D721Med (cell line): ENCODE measurements at places on chromosomes 11 and 22.

- no peak for DNase-seq
These were observed at the start of gene HSPA8 for GRCh38 chr11:123061403-123062157. Gene HSPA8, minus strand, starts transcription at chr11:123062136. Its CDS starts 812 bp downstream, at chr11:123061324.

- DNase-seq, result no peak
These were observed 2.3 kb upstream of the HMOX1 start for GRCh38 chr22:35378621-35379020.

GRCh38 chr11:8186429-8186828 lies 17.6 kb upstream of the RIC3 start:
- DNase-seq, result no peak

DNA sequence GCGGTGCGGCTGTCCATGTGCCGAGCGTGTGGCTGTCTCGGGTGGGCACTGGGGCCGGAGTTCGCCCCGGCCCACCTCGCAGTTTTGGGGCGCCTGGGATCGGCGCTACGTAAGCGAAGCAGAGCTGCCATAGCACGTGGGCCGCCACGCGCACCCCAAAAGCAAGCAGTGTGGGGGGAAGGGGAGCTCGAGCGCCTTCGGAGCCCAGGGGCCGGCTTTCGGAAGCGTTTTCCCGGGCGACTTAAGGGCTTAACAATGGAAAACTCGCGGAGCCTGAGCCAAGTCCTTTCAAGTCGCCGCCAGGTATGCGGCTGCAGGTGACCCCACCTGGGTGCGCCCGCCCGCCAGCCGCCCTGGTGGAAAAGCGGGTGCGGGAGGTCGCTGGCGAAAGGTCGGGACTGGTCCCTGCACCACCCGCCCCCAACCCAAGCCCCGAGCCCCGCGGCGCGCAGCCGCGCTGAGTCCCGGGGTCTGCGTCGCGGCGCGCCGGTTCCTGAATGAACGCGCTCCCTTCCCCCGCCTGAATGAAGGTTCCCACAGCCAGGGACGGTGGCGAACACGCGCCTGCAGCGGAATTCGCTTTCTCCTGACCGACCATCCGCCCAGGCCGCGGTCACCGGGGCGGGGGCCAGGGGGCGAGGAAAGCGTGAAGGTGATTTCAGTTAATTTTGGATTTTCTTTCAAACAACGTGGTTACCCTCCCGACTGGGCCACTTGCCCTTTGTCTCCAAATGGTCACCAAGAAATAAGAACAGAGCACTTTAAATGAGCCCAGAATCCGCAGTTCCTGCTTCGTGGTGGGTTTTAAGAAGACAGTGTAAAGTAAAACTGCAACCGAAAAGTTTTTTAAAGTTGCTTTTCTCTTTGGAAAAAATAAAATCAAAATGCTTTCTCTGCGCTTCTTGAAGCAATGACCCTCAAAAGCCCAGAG lies 2.8 kb upstream of the CCND1 start:
- DNase-seq, result no peak

GRCh38 chr22:37697538-37697835 lies 639 bp downstream of the TRIOBP start:
- DNase-seq, result no peak

- no peak for DNase-seq
These were observed 8.6 kb downstream of the MICAL2 start for GRCh38 chr11:12118949-12119348.
